ENCODE measurements at places on chromosomes 12 and 14.
A peak's percentile ranks its signal among the peaks of the same experiment; 100 is the strongest.

GRCh38 chr14:100246809-100247428 is 8.0 kb downstream of the YY1 start:
- DNase-seq = peak; percentile 1

DNA sequence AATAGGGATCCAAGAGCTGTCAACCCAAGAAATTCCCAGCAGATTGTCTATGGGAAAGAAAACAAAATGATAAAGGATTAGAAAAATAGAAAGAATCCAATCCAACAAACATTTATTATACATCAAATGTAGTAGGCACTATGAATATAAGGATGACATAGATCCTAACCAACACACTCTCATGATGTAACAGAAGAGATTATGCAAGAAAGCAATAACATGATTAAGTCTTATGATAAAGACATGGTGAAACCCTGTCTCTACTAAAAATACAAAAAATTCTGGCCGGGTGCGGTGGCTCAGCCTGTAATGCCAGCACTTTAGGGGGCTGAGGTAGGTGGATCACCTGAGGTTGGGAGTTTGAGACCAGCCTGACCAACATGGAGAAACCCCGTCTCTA is 2.7 kb downstream of the MED6 start:
- no peak for DNase-seq

GRCh38 chr12:130041983-130042812 is 120.1 kb upstream of the FZD10 start:
- peak; percentile 14 for DNase-seq

DNA sequence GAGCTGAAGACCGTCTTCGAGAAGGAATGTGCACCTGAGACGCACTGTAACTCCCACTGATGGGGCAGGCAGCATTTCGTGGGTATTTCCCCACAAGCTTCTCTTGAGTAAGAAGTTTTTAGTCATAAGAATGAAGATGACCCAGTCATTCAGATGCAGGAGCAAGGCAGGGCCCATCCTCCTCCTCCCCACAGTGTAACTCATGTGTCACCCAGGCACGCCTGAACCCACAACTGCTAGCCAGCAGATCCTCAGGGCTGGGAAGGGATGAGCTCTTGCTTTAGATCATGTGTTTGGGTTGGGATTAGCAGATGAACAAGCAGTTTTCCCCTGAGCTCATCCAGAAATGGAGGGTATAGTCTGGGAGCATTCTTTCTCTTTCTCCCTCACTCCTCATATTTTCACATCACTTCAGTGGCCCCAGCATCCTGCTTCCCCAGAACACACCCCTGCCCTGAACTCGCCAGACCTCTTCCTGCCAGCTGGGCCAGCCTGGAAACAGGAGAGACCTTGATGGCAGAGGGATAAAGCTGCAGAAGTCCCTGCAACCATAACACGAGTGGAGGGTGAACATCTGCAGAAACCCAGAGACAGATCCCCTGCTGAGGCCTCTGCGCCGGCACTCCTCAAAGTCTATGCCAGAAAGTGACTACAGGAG is 73.3 kb downstream of the B4GALNT3 start:
- DNase-seq = no peak

DNA sequence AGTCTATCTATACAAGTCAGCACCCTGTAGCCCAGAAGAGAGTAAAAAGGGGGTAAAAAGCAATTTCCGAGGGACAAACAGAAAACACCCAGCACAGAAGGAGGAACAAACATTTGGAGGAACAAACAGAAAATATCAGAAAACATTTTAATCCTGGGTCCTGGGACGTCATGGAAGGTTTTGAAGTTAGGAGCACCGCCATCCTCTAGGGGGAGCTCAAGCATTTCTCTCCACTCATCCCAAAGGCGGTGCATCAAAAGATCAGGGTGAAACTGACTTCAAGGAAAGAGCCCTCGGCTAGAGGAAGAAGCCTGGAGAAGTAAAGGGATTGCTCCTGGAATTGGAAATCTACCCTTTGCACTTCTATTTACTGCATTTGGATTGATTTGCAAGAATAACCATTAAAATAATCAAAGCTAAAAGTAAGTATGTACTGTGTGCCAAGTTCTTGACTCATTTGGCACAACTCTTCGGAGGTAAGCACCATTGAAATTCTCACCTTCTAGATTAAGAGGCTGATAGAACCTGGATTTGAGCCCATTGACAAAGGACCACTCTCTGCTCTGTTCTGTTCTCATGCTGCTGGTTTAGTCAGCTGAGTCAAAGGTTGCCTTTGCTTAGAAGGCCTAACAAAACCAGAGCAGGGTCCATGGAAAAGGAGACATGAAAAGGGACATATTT is 17.2 kb upstream of the POC1B start:
- peak; percentile 69 for DNase-seq

- DNase-seq = no peak
Observed at GRCh38 chr14:74840603-74841030, 35.3 kb downstream of the PROX2 start.

- no peak for DNase-seq
Observed at GRCh38 chr14:30223966-30224365, 296.3 kb upstream of the PRKD1 start.

DNA sequence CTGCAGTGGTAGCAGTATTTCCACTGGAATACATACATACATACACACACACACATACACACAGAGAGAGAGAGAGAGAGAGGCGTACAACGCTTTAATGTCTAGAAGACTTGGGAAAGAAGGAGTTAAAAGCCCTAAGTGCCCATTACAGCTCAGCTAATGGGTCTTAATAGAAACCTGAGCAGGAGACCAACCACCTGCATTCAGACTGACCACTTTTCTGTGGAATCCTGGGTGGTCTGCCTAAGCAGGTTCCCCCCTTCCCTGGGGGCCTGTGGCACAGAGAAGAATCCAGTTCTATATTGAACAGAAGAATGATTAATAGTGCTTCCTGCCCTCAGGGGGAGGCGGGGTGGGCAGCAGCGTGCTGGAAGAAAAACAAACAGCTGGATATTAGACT is 312.4 kb upstream of the PRKD1 start:
- no peak for DNase-seq

DNA sequence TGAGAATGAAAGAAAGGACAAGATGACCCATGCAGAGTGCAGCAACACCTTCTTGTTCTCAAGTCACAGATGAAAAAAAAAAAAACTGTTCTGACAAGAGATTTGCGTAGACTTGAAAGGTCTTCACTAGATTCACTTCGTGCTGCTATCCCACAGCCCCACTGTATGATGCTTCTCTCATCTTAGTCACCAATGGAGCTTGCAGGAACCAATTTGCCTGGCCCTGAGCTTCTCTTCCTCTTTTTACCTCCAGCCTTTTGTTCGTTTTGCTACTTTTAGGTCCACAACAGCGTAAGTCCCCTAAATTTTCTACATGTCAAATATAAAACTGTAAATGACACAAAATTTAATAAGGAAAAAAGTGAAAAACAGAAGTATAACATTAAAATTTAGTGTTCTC is 107.9 kb upstream of the NAP1L1 start:
- no peak for DNase-seq

DNA sequence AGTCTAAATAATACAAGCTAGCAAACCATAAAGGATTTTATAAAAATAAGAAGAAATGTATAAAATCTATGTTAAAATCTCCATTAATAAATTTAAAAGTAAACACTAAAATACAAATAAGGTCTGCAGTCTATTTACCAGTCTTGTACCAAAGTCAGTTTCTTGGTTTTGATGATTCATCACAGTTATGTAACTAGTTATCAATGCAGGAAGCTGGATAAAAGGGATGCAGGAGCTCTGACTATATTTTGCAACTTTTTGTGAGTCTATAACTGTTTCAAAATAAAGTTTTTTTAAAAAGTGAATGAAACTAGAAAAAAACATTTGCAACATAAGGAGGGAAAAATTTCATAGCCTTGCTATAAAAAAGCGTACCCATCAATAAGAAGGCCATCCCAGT is 151.5 kb downstream of the DERA start:
- no peak for DNase-seq

DNA sequence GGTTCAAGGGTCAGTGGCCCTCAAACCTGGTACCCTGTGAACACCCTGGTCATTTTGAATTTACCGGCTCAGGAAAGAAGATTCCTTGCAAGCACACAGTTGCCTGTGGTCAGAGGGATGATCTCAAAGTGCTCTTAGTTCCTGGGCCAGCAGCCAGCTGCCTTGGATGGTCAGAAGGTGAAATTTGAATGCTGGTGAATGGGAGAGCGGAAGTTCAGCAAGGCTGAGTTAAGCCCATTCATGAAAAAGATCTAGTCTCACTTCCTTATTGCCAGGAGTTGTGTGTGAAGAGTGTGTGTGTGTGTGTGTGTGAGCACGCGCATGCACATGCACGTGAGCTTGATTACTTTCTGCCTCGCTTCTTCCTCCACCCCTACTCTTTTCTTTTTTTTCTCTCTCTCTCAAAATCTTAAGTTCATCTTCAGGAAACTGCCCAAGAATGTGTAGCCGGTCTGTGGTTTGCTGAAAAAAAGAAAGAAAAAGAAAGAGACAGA is 155.5 kb upstream of the CCND2 start:
- peak; percentile 58 for DNase-seq

DNA sequence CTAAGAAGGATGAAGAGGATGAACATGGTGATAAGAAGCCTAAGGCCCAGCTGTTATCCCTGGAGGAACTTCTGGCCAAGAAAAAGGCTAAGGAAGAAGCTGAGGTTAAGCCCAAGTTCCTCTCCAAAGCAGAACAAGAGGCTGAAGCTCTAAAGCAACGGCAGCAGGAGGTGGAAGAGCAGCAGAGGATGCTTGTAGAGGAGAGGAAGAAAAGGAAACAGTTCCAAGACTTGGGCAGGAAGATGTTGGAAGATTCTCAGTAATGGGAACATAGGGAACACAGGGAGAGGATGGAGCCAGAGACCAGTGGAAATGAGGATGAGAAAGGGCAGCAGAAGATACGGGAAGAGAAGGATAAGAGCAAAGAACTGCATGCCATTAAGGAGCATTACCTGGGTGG is 27.5 kb upstream of the KRT77 start:
- no peak for DNase-seq

DNA sequence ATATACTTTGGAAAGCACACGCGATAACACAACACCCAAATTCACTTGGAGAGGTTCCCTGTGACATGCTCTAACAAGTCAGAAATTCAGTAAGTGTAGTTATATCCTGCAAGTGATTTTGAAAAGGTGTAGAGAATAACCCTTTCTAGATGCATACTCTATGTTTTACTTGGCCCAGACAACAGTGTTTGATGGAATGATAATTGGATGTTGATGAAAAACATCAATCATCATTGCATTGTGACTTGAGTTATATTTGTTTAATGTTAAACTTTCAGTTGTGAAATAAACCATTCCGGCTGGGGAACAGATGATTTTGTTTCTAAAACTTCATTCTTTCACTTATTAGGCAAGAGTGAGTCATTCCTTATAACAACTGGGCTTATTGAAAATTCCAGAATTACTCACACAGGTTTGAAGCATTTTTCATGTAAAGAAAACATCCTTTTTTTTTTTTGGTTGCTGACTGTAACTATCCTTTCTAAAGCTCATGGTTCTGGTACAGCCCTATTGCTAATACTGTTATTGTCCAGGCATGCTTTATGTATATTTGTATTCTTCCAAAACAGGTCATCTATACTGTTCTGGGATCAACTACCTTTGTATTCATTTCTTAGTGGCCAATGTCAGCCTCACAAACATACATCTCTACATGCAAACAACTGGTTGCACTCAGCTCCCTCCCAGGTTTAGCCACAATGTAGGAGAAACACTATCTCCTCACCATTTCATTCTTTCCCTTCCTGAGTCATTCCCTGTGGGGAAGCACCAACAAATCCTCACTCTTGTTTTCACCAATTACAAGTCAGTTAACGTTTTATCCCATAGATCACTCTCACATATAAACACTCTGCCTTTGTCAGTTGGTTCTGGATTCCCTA is 121.2 kb upstream of the LRIG3 start:
- DNase-seq = no peak

DNA sequence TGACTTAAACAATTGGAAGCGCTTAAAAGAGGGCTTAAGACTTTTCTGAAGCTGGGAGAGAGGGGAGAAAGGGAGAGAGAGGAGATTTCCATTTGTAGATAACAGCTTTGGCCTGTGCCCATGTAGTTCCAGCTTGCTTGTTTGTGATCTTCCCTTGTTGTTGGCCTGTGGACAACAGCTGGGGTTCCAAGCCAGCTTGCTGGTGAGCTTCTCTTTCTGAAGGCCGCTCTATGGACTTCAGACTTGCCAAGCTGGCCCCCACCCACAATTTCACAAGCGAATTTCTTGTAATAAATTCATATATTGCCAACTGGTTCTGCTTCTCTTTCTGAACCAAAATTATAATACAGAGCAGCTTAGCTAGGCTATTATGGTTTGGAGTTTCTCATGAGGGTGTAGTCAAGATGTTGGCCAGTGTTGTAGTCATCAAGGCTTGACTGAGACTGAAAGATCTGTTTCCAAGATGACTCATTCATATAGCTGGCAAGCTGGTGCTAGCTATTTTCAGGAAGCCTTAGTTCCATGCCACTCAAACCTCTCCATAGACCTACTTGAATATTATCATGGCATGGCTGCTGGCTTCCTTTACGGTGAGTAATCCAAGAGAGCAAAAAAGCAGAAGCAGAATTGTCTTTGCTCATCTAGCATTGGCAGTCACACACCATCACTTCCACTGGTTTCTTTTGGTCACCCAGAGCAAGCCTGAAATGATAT is 89.4 kb downstream of the ATP23 start:
- DNase-seq = no peak

DNA sequence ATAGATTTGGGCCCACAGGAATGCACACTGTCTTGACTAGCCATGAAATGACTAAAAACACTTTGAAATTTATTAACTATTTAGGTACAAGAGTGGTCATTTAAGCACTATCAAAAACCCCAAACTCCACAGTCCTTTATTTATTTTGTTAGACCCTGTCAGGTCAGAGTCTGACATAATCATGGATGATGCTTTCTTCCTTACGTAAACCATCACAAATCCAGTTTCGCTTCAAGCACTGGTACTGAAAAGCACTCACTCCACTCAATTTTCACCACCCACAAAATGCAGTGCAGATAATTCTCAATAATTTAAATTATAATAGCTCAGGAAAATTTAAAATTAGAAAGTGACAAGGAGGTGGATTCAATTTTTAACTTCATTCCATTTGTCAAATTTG is 25.8 kb downstream of the PPP2R5E start:
- DNase-seq = no peak

- DNase-seq = no peak
Observed at GRCh38 chr12:76945867-76946266, 67.0 kb upstream of the CSRP2 start.

DNA sequence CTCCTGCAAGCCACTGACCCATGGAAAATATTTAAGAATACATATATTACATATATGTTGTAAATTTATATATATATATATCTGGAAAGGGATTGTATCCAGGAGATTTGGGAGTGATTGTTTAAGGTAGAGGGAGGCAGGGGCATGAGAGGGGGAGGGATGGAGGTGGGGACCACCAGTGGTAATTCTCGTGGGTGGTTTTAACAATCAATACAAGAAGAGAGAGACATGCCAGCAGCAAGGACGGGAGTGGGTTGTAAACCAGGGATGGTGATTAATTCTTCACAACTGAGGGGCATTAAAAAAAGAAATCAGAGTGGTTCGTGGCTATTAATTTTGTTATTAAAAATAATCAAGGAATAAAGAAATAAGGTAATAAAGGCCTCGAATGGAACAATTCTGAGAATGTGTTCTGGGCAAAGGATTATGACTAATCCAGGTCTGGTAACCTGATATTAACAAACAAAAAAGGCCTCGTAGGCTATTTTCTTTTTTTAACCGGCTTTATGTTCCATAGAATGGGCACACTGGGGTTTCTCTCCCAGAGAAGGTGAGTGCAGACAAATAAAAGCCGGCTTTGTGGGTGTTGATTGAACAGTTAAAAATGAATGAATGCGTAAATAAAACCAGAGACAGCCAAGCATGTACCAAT is 8.3 kb upstream of the RTL1 start:
- peak; percentile 14 for DNase-seq

- DNase-seq = no peak
Observed at GRCh38 chr12:570921-571794, 92.1 kb downstream of the NINJ2 start.

Measured in DMS153 (cell line).